Hematopoietic multipotent progenitor cell treated with erythropoietin and hydrocortisone succinate and interleukin-3 and kit ligand, for 15 days (in vitro differentiated cells): ENCODE measurements at places on chromosomes 12 and 14.

GRCh38 chr14:44759277-44759676 is 202.5 kb downstream of the KLHL28 start:
- no peak for DNase-seq

GRCh38 chr12:77610446-77610845 is 220.2 kb upstream of the NAV3 start:
- no peak for DNase-seq

GRCh38 chr12:105865886-105866285 is 272.9 kb downstream of the NUAK1 start:
- DNase-seq: no peak

GRCh38 chr12:52245259-52245961 is 12.4 kb downstream of the KRT7 start:
- DNase-seq: no peak

- DNase-seq: no peak
Measured at GRCh38 chr12:16076557-16076956, 165.4 kb downstream of the DERA start.

GRCh38 chr14:24335461-24336171 is 745 bp upstream of the ADCY4 start:
- no peak for DNase-seq

DNA sequence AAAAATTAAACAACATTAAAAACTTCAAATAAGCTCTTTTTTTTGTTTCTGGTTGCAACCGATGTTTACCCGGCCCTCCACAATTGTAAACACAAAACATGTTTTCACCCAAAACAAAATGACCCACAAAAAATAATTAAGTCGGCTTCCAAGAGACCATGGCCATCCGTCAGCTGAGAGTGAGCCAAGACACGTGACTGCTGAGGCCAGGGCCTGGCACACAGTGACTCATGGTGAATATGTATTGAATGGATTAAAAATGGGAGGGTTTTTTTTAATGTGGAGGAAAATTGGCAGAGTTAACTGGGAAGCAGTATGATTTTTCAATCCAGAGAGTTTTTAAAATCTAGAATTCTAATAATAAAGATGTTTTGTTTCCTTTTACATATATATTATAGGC is 13.8 kb upstream of the CPNE8 start:
- no peak for DNase-seq

DNA sequence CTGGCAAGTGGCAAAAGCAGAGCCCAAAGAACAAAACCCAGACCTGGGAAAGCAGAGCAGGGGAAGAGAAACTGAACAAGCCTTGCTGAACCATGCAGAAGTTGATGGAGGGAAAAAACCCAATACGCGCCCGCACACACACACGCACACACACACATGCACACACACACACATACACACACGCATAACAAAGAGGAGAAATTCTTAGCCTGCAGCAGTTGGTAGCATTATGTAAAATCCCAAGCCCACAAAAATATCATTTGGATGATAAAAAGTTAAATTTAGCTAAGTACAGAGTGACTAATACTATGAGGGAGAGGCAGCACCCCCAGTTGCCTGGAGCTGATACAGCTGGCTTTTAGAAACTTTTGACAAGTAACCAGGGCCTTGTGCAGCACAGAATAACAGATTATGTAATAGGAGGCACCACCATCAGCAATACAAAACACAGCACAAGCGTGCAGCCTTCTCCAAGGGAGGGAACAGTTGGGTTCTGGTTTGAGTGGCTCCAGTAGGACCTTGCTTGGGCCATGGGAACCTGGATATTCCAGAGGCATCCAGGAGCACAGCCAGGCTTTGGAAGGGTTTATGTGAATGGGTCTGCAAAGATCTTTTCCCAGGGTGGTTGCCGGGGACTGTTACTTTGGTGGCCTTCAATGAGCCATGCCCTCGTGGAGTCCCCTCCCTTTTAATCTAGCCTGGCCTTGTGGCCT is 35.3 kb downstream of the PITPNM2 start:
- DNase-seq: no peak
